ENCODE measurements at places on chromosomes 2 and 18. TPM values are rescaled to one million over a fixed set of nuclear protein-coding genes. Genes with fewer than 3 reads are reported as not detected.

The HOXD8 gene
- total RNA-seq: not detected

The HOXD12 gene
- not detected for total RNA-seq

The SULT1C4 gene
- total RNA-seq: 2.1 TPM

The INPP4A gene
- total RNA-seq: 36.4 TPM

The INHBB gene
- 0.23 TPM for total RNA-seq

The COBLL1 gene
- 6.2 TPM for total RNA-seq

GRCh38 chr2:203582468-203582867 lies 47.4 kb upstream of the RAPH1 start:
- H3K4me1 ChIP-seq: peaks cover 3% of the 10 kb centered on the region
- H3K27me3 ChIP-seq: no peaks in the 10 kb centered on the region
- H3K27ac ChIP-seq: no peak overlapping the region
- H3K4me3 ChIP-seq: no peak overlapping the region

- no peaks in the 10 kb centered on the region for H3K4me1 ChIP-seq
- no peak overlapping the region for H3K4me3 ChIP-seq
- no peaks in the 10 kb centered on the region for H3K36me3 ChIP-seq
- DNase-seq: no peak
Measured at GRCh38 chr2:180246268-180246667, 239.2 kb upstream of the CWC22 start.

DNA sequence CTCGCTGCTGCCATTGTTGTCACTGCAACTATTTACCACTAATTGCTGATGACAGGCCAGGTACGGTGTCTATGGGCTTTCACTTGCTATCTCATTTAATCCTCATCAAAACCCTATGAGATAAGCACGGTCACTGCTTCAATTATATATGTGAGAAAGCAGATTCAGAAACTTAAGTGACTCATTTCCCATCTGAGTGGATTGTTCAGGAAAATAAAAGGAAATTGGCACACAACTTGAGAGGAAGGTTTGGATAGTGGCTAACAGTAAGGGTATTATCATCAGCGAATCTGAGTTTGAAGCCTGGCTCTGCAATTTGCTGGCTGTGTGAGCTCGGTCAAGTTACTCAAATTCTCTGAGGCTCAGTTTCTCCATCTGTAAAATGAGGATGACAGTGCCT lies 196.0 kb downstream of the KCNS3 start:
- H3K27me3 ChIP-seq: no peaks in the 10 kb centered on the region
- H3K27ac ChIP-seq: no peak overlapping the region
- no peak overlapping the region for H3K4me3 ChIP-seq

GRCh38 chr2:145194673-145195072 lies 674.8 kb upstream of the ZEB2 start:
- 0 out of 2 replicates have a peak overlapping the region, but pooled peaks have one; percentile 24 for H3K27ac ChIP-seq
- DNase-seq: no peak
- peak overlapping the region; percentile 1 for H3K4me3 ChIP-seq
- H3K4me1 ChIP-seq: no peaks in the 10 kb centered on the region

GRCh38 chr2:33370636-33371265 lies 105.7 kb upstream of the RASGRP3 start:
- no peak overlapping the region for H3K27ac ChIP-seq
- no peaks in the 10 kb centered on the region for H3K4me1 ChIP-seq
- no peaks in the 10 kb centered on the region for H3K36me3 ChIP-seq
- no peak overlapping the region for H3K4me3 ChIP-seq
- DNase-seq: no peak

DNA sequence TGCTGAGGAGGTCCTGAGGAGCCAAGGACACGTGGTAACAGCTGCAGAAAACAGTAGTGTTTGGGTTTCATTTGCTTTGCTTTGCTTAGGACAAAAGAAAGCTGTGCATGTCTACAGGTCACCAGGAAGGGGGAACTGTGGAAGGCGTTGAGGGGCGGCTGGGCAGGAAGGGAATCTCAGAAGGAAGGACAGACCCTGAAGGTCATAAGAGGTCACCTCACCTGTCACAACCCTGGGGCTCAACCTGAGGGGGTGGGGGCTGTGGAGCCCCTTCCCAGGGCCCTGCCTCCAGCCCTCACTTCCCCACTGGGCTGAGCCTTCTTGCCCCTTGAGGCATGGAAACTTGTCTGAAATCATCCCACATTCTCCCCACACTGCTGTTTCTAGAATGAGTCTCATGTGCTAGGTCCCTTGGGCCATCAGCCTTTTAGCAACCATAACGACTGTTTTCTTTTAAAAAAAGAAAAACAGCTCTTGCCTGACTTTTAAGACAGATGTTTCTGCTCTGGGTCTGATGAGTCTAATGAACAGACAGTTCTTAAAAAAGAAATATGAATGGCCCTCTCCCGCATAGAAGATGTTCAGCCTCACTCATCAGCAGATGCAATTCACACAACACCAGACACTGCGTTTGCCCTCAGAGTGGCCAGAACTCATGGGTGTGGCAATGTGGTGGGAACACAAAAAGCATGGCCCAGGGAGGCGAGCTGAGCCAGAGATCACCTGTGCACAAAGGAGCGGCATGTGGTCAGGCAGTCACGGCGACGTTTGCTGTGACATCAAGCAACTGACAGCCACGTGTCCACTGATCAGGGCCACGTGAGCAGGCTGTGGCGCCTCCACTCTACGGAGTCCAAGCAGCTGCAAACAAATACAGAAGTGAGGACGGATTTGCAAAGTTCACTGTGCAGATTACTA lies 84.0 kb downstream of the SEPTIN10 start:
- H3K4me1 ChIP-seq: no peaks in the 10 kb centered on the region
- DNase-seq: no peak
- no peaks in the 10 kb centered on the region for H3K36me3 ChIP-seq

DNA sequence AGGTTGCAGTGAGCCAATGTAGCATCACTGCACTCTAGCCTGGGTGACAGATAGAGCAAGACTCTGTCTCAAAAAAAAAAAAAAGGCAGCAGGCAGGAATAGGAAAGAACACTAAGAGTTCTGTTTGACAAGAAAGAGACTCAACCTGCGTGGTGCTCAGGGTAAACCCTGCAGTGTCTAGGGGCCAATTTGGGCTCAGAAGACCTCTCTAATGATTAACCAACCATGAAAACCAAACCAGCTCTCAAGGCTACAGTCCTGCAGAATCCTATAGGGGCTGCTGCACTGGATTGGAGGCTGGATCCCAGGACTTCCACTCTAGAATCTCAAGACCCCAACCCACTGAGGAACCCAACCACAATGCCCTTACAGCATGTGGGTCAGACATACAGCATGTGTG lies 2.4 kb downstream of the TRABD2A start:
- H3K27ac ChIP-seq: no peak overlapping the region
- H3K4me1 ChIP-seq: peaks cover 2% of the 10 kb centered on the region
- H3K36me3 ChIP-seq: no peaks in the 10 kb centered on the region
- H3K4me3 ChIP-seq: no peak overlapping the region

- no peak for DNase-seq
- no peak overlapping the region for H3K4me3 ChIP-seq
- no peaks in the 10 kb centered on the region for H3K27me3 ChIP-seq
- no peaks in the 10 kb centered on the region for H3K36me3 ChIP-seq
- no peak overlapping the region for H3K27ac ChIP-seq
Measured at GRCh38 chr2:163682695-163683094, 53.1 kb downstream of the FIGN start.

DNA sequence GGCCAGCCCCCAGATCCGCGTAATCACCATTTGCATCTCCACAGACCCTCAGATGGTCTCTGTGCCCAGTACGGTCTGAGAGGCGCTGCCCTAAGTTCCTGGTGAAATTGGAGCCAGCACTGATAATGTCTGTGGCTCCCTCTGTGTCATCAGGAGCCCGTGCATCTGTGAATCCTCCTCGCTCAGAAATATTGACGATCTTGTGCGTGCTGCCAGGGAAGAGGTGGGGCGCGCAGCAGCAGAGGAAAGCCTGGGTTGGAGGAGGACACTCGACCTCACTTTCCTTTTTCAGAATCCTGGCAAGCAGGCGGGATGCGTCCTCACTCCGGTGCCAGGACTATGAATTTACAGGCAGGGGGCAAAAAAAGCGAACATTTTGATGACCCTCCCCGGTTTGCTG lies 686.1 kb upstream of the SALL3 start:
- H3K4me1 ChIP-seq: peaks cover 11% of the 10 kb centered on the region
- no peak for DNase-seq
- H3K27me3 ChIP-seq: no peaks in the 10 kb centered on the region
- no peaks in the 10 kb centered on the region for H3K36me3 ChIP-seq
- H3K4me3 ChIP-seq: peak overlapping the region; percentile 46

All from H1 (cell line).